Muscle of leg (tissue), 16 donors: ENCODE measurements at places on chromosomes 16 and 17. TPM values are rescaled to one million over a fixed set of nuclear protein-coding genes. Genes with fewer than 3 reads are reported as not detected.
A peak's percentile ranks its signal among the peaks of the same experiment; 100 is the strongest.

The NR1D1 gene
- polyA plus RNA-seq: 5.3 TPM

- no peak for DNase-seq
Measured at GRCh38 chr17:66763056-66763455, 71.9 kb upstream of the CACNG5 start.

GRCh38 chr17:3712811-3713463 lies 10.8 kb upstream of the HASPIN start:
- no peak for DNase-seq

The DHRS13 gene
- 4.7 TPM for polyA plus RNA-seq

GRCh38 chr16:13083681-13084080 lies 182.3 kb downstream of the SHISA9 start:
- DNase-seq: no peak

GRCh38 chr17:27403480-27404005 lies 52.7 kb upstream of the KSR1 start:
- DNase-seq: no peak

DNA sequence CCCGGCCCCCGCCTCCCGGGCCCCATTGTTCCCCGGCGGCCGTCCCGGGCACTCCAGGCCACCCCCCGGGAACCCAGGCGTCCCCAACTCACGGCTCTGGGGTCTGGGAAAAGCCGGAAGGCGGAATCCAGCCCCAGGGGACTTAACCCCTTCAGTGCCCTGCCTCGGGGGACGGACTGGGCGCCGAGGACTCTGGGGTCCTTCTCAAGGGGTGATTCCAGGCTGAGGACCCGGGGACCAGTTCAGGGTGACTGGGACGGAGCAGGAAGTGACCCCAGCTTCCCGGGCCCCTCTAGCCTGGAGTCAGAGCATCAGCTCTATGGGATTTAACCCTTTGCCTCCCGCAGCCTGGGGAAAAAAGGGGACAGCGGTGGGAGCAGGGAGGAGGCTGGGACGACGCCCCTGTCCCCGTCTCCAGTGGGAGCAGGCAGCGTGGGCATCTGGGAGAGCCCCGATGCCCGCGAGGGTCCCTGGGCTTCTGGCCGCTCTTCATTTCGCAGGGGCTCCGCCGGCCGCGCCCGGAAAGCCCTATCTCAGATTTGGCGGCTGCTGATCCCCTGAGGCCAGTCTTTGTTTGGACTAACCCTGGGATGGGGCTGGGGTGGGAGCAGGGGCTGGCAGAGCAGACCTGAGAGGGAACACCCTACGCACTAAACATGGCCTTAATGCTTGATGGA lies at the start of gene ZNF629:
TSS of gene ZNF629 (minus strand) at position 270 of the 677 bp plus-strand sequence. CDS start 2,723 bp downstream, outside the sequence.
- DNase-seq: peak; percentile 92

DNA sequence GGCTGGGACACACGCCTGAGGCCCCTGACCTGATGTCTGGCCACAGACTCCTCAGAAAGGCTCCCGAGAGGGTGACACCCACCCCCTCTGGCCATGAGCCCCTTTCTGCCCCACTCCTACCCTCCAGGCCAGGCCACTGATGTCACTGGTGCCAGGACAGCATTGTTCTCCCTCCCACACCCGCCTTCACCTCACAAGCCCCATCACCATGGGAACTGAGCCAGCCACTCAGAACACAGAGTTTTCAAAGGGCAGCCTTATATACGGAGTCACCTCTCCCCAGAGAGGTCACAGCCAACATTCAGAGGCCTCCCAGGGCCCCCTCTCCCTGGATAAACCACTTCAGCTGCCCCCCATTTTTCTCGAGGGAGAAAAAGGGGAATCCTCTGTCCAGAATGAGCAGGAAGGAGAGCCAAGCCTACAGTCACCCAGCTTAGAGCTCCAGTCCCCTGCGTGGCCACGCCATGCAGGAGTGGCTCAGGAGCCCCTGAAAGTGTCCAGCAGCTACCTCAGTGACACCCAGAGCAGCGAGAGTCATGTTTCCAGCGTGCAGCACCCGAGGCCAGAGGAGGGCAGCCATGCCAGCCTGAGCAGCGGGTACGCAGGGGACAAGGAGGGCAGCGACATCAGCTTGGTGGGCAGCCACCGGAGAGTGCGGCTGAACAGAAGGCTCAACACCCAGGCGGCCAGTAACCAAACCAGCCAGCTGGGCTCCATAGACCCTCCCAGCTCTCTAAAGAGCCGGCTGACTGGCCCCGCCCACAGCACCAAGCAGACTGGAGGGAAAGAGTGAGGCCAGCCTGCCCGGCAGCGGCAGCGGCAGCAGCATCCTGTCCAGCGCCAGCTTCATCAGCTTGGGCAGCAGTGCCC lies at the start of gene C16orf82:
TSS of gene C16orf82 (plus strand) at position 260 of the 870 bp plus-strand sequence.
- peak; percentile 20 for DNase-seq

The TPSD1 gene
- polyA plus RNA-seq: not detected

DNA sequence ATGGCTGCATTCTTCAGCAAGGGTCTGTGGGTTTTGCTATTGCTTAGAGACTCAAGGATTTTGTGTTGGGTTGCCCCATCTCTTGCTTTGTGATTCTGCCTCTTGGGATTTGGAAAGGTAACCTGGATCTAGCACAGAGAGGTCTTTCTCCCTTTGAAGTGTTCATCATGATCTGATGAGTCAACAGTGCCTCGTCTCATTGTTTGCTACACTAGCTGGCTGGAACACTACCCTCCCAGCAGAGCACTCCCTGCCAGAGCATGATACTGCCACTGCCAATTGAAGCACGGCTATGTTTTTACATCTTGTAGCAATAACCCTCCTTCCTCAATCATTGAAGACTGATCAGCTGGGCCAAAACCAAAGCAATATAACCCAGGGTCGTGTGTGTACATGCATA lies 361.0 kb downstream of the CDH13 start:
- DNase-seq: no peak

DNA sequence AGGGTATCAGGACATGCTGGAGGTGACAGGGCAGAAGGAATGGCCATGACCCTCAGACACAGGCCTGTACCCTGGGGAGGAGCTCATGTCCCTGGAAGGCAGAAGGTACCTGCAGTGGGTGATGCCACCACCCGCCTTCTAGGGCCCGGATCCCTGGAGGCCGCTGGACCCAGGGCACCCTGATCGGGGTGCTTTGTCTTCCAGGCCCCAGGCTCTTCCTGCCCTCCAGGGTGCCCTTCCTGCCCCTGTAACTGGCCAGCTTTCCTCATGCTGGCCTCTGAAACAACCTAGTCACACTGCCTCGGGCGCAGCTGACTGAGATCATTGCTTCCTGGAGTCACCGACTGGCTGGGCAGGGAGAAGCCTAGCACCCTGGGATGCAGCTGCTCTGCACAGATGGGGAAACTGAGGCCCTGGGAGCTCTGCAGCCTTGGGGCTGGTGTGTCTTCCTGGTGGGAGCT lies 5.8 kb downstream of the ADCY7 start:
- no peak for DNase-seq

DNA sequence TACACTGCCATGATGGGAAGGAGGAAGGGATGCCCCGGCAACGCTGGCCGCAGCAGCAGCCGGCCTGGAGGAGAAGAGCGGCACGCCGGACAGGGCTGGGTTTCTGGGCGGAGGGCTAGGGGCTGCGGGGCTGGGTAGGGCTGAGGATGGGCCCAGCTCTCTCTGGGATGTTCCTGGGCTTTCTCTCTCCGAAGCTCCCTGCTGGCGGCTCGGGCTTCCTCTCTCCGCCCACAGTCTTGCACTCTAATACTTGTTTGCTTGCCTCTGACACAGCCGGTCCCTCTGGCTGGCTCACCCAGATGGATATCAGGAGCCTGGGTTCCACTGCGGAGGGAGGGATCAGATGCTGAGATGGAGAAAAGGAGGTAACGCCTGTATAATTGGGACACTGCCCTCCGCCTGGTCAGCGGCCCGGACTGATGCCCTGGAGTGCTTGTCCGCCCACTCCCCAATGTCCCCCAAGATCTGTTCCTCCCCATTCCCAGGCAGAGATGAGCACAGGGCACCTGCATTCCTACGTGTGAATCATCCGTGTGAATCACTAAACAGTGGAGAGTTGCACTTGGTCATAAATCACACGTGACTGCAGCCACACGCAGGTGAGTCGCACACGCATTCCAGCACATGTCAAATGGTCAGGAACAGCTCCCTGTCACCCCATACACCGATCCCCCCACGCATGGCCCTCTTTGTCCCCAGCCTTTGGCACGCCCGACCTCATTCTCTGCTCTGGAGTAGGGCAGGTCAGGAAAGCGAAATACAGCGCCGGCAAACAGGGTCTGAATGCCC lies at the start of gene ALOXE3:
TSS of gene ALOXE3 (minus strand) at position 535 of the 789 bp plus-strand sequence. CDS start at position 11, 524 bp downstream.
- DNase-seq: peak; percentile 51

The TXNDC17 gene
- polyA plus RNA-seq: 62.8 TPM

The RHBDL1 gene
- 2.5 TPM for polyA plus RNA-seq

The CPPED1 gene
- 8.3 TPM for polyA plus RNA-seq

The TAC4 gene
- 1.3 TPM for polyA plus RNA-seq

The ITGA2B gene
- polyA plus RNA-seq: 4.1 TPM

DNA sequence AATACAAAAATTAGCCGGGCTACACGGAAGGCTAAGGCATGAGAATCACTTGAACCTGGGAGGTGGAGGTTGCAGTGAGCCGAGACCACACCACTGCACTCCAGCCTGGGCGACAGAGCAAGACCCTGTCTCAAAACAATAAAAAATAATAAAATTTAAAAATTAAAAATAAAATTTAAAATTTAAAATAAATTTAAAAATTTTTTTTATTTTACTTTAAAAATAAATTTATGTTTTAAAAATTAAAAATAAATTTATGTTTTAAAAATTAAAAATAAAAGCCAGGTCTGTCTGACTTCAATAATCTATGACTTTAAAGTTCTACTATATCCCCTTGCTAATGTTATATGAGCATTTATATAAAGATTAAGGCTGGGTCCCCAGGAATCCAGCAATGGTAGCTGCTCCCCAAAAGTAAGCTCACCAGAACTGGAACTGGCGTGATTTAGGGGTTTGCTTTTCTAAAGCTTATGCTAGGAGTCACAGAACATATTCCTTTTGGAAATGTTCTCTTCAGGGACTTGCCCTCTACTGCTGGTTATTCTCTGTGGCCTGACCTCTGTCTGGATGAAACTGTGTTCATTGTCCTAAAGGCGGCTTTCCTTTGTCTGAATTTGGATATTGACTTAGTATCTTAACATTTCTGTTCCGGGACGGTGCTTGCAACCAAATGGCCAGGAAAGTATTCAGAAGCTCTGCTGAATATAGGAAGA lies 140.2 kb upstream of the NOL11 start:
- no peak for DNase-seq

The KRTAP4-1 gene
- not detected for polyA plus RNA-seq

DNA sequence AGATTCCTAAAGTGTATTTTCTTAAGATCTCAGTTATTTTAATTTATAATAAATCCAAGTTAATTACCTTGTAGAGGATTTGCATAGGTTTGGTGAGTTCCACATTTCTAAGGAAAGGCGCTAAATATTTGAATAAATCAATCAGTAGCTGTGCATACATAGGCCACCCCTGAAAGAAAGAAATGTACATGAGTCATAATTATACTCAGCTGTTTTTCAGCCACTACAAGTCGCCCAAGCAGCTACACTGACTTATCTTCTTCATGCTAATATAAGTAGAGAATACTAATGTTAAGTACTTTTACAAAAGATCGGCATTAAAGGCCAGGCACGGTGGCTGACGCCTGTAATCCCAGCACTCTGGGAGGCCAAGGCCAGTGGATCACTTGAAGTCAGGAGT lies 14.9 kb downstream of the SETD6 start:
- no peak for DNase-seq

DNA sequence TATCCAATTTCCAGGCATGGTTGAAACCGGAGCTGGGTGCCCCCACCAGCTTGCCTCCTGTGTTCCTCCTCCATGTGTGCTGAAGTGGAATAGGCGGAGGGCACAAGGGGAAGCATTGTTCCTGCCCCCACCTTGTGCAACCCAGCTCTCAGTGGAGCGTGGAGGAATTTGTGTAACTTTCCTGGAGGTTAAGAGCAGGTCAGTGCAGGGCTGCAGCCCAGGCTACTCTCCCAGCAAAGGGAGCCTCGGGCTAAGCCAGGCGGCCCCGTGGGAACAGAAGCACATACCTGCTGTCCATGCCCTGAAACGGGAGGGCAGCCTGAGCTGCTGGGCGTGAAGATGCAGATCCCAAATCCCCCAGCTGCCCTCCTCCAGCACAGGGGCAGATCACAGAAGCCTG lies 158.8 kb upstream of the LHX1 start:
- DNase-seq: no peak

DNA sequence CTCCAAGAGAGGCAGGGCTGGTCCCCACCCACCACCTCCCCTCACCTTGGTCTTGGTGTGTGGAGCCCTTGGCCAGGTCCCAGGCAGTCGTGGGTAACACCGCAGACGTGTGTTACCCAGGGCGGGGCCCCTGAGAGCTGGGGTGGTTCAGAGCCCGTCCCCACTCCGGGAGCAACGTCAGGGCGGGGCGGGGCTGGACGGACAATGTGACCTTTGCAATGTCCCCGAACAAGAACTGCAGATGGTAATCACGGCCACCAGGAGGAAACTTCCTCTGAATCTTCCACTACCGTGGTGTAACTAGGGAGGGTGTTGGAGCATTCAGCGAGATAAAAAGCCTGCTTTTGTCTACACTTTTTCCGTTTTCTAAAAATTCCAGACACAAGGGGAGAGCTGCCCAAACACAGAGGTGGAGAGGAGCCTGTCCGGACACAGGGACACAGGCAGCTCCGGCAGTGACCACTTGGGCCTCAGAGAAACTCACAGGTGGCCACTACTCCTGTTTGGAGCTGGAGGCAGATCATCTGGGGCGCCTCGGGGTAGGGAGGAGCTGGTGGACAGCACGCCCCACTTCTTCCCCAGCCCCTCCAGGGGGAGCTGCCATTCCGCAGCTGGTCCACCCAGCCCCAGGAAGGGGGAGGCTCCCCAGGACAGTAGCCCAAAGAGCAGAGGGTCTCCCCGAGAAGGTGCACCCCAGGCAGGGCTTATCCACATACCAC lies 14.2 kb upstream of the SLC38A10 start:
- DNase-seq: peak; percentile 92

DNA sequence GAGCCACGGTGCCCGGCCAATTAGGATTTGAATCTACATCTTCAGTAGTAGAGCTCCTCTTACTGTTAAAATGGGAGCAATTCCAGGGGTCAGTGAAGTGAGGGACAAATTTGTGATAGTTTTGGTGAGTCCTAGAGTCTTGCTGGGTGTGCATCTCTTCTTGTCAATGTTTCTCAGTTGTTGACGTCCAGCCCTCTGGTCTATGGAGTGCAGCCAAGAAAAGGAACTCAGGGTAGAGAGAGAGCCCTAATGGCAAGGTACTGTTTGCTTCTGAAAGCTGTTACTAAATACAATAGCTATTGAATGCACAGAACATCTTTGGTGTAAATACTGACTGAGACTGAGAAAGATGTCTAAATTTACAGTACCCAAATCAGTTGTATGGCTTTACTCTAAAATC lies 282.5 kb upstream of the SALL1 start:
- no peak for DNase-seq

The ST6GALNAC1 gene
- 8.5 TPM for polyA plus RNA-seq

The GPRC5C gene
- polyA plus RNA-seq: 35.6 TPM

GRCh38 chr17:35089586-35090296 lies 26.2 kb upstream of the RFFL start:
- DNase-seq: peak; percentile 37
